Choroid plexus epithelial cell (primary cell): ENCODE measurements at places on chromosomes 1 and 21.

DNA sequence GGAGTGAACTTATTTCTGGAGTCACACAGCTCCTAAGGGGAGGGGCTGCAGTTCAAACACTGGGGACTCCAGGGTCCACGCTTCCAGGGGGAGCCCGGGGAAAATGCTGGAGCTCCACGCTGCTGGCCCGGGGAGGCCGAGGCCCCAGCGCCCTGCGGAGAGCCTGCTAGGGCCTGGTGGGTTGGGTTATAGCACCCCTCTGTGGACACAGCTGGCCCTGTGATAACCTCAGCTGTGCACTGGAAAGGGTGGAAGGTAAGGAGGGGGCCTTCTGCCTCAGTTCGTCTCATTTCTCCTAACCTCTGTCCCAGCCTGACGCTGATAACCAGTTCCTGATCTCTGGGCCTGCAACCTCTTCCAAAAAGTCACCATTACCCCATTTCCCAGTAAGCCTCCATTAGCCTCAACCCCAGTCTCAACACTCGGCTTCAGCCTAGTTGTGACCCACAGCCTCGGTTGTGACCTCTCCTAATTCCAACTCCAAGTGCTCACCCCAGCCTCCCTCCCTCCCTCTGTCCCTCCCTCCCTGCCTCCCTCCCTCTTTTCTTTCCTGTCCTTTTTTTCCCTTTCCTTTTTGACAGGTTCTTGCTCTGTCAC is 7.1 kb downstream of the NBL1 start:
- peak; percentile 66 for DNase-seq

DNA sequence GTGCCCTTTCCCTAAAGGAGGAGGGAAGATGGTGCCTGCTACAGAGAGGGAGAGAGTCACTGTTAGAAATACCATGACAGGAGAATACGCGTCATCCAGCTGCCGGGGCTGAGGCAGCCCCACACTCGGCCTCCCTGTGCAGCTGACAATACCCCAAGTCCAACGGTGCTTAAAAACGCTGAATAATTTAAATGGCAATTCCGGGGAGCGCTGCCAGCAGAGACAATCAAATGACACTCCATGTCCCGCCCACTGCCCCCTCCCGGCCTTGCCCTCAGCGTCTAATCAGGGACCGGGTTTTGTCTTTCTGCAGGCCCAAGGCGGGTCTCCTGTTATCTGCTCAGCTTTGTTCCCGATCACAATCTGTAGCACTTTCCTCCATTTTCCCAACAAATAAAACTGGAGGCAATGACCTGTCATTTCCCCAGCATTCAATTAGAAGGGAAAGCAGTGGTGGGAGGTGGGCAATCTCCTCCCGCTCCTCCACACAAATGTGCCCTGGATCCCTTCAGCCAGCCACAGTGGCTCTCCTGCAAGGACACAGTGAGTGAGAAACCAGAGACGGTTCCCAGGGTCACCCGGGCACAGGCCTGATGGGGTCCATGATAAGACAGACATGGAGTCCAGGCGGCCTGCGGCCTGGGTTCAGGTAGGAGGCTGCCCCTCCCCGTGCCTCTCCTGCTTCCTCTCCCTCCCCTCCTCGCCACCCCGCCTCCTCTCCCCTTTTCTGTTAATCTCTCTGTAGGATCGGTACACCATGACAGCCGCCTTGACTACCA is 42.7 kb upstream of the AJAP1 start:
- no peak for DNase-seq

GRCh38 chr1:13228343-13228781 is 2.4 kb upstream of the PRAMEF18 start:
- no peak for DNase-seq

DNA sequence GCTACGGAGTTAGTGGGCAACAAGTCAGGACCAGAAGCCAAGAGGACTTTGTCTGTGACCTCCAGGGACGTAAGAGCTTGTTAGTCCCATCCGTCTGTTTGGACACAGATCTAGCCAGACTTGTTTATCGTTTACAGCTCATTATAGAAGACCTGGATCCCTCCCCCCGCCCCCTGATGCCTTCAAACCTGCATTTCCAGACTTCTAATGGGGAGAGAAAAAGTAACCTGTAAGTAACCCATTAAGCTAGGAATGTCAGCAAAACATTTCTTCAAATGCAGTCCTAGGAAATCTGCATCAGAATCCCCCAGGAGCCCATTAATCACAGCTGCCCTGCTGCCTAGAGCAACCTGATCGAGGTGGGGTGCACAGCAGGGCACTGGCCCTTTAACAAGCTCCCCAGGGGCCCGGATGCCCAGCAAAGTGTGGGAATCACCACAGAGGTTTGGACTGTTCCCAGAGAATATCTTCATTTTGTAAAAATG is 1.4 kb upstream of the MAD2L2 start:
- DNase-seq: peak; percentile 29

DNA sequence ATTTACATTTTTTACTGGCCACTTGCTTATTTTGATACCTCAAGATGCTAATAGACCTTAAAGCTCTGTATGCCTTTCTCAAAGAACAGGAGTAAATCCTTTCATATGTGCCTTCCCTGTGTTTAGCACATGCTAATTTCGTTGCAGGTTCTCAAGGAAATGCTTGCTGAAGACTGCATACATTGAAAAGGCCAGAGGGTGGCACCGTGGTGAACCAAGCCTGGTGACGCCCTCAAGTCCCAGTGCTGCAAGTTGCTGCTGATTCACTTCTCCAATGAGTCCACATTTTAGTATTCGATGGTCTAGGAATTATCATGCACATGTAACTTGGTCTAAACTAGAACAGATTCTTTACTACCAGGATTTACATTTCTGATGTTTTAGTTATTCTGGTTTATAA is 94.1 kb downstream of the CLDN17 start:
- peak; percentile 57 for DNase-seq

- no peak for DNase-seq
Observed at GRCh38 chr1:175303201-175303707, 110.7 kb upstream of the KIAA0040 start.

- peak; percentile 98 for DNase-seq
Observed at GRCh38 chr1:85328713-85329397, 52.4 kb upstream of the BCL10 start.

GRCh38 chr21:39046236-39046916 is 136.9 kb downstream of the PSMG1 start:
- DNase-seq: no peak

GRCh38 chr1:117049857-117050256 is 10.3 kb upstream of the TTF2 start:
- DNase-seq: no peak

- no peak for DNase-seq
Observed at GRCh38 chr1:39411526-39412478, 79.6 kb upstream of the BMP8A start.

DNA sequence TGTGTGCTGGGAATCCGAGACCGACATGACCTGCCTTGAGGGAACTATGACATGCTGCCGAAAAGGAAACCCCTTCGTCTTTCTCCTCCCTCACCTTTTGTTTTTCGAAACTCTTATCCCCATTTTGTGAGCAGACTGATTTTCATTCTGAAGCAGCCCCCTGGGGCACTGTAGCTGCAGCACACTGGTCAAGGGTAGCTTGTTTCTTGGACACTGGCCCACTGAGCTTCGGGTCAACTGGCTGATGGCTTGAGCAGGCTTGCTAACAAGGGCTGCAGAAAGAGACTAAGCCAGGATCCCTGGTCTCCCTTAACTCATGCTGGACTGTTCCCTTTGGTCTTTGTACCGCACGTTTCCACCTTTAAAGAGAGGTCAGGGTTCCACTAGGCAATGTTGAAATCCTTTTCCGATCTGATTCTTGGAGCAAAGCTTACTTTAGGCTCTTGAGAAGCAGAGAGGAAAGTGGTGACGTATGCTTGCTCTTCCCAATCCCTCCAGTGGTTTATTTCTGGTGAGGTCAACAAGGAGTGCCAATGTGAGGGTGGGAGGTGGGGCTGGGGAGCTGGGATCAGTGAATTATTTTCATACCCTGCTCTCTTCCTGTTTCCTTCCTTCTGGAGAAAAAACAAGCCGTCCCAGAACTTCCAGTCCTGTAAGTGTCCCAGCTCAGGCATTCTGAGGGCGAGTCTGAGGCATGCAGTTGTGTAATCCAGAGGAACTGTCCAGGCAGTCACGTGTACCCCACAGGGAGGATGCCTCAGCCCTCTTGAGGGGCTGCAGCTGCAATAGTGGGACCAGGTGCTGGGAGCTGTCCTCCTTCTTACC is 7.6 kb downstream of the CYP4B1 start:
- peak; percentile 11 for DNase-seq

GRCh38 chr1:3906672-3907020 is 6.6 kb upstream of the C1orf174 start:
- no peak for DNase-seq

DNA sequence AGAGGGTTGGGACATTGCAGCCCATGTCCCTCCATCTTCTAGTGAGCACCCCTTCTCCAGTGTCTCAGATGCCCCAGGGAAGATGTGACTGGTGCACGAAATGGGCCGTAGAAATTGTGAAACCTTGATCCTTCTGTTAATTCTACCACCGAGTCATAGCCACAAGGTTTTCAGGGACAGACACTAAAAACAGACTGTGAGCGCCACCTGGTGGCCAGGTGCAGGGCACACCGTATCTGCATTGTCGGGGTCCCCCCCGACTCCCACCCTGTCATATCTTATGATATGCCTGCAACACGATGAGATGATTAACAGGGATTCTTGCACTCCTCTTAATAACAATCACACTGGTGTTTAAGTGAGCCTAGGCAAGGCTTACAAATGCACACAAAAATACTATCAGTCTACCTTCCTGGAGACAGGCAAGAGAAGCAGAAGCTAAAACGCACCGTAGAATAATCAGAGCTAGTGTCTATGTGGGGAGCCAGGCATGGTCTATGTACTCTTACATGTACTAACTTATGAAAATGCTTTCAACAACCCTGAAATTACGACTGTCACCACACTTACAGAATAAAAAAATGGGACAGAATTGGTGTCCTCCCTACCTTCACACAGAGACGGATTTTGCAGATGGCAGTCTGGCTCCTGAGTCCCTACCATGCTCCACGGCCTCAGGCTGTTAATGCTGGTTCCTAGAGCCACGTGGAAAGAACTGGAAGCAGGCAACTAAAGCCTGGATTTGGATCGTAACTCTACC is 57.9 kb downstream of the FHAD1 start:
- DNase-seq: peak; percentile 57

DNA sequence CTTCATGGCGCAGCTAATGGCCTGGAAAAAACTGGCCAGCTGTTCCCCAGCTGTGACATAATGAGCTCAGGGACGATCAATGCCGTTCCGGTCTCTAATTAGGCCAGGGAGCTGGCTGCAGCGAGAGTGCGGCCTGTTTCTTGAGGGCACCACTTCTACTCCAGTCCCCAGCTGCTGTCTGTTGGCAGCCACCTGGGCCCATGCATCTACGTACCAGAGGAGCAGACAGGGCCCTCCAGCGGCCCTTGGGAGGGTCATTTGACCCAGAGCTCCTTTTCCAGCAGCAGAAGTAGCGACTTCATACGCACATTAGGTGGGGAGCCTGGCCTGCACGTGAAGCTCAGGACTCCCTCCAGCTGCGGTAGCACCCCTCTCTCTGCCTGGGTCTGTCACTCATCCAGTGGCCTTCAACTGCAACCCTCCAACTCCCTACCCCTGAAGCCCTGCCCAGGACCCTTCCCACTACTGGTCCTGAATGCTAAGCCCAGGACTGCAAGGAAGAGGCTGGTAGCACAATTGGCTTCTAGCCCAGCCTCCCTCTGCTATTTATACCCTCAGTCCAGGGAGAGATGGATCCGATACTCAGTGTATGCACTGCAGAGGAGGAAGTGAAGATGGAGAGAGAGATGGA is 9.1 kb upstream of the GPR61 start:
- no peak for DNase-seq

GRCh38 chr1:155093911-155094621 is 15.4 kb downstream of the EFNA3 start:
- peak; percentile 76 for DNase-seq

- no peak for DNase-seq
Observed at GRCh38 chr1:203270448-203270847, 34.9 kb upstream of the BTG2 start.

DNA sequence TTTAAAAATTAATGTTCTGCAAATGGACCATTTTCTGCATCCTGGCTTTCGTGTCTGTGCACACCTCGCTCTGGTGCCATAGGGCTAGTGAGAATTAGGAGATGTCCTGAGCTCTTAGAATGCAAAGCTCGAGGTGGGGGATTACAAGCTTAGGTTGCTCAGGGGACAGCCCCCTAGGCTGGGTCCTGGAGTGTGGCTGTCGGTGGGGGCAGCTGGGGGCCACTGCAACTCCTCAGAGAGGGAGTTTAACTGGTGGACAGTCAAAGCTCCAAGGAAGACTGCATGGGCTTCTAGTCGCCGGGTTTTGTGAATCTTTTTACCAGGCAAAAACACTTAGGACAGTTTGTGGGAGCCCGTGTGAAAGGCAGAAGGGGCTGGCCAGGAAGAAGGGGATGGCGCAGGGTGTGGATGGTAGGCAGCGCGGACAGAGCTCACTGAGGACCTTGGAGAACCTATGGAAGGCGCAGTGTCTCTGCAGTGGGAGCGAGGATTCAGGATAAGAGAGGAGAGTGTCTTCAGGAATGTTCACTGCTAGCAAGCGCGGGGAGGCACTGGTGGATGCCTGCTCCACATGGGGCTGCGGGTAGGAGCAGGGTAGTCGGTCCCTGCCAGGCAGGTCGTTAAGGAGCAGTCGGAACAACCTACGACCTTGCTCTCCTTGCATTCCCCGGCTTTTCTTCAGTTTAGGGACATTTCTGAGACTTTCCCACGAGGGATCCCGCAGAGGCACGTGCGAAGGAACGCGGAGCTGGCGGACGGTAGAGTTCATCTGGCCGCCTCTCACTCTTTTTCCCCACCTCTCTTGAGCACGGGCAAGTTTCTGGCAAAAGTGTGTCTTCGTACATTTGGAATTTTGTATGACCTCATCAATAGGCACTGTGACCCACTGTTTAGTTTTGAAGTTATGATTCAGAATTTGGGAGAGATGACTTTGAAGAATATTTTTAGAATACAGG is 12.9 kb upstream of the KCNE1 start:
- DNase-seq: peak; percentile 77

- DNase-seq: peak; percentile 55
Observed at GRCh38 chr1:115115521-115116161, 26.3 kb upstream of the TSPAN2 start.

DNA sequence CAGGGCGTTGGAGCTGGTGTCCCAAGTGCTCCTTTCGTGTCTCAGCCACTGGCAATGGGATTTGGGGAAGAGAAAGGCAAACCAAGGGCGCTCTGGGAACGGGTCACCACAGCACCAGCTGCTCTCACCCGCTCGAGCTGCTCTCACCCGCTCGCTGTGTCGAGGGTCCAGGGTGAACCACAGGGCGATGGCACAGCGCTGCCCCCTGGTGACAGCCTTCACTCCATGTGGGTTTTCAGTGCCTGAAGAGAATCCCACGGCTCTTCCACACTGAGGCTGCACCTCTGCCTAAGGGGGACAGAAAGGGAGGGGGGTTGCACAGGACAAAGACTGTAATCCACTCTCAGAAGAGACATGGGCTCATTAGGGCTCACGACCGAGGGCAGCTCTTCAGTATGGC is 7.1 kb upstream of the CLDN19 start:
- DNase-seq: peak; percentile 33

DNA sequence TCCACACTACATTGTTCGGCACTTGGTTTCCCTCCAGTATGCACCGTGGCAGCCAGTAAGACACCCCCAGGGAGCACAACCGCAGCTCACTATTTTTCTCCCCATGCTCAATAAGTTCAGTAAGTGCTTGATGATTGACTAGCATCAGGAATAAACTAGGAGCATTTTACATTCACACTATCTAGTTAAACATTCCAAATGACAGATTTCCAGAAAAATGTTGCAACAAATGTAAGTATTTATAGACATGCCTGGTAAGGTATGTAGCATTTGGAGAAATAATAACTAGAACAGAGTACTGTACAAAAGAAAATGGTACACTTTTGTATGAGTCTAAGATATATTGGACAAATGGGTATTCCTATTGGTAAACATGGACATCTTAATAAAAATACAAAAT is 92.9 kb downstream of the SLC45A1 start:
- DNase-seq: no peak

GRCh38 chr21:31531967-31532366 is 127.5 kb upstream of the SOD1 start:
- no peak for DNase-seq
